EH (cell line): ENCODE measurements at places on chromosomes 1 and 21.
A peak's percentile ranks its signal among the peaks of the same experiment; 100 is the strongest.

GRCh38 chr1:151916726-151917370, 7.5 kb upstream of the THEM4 start:
- no peak for DNase-seq

- no peak for DNase-seq
Observed at GRCh38 chr1:246373828-246374569, 133.1 kb downstream of the SMYD3 start.

GRCh38 chr1:247551721-247552120, 2.8 kb downstream of the GCSAML start:
- peak; percentile 4 for DNase-seq

- DNase-seq = no peak
Observed at GRCh38 chr1:22835636-22836319, 125.1 kb downstream of the EPHB2 start.

- peak; percentile 39 for DNase-seq
Observed at GRCh38 chr1:57848406-57848805, 424.5 kb upstream of the DAB1 start.

- DNase-seq = peak; percentile 80
Observed at GRCh38 chr1:23799570-23800399, 769 bp downstream of the GALE start.

DNA sequence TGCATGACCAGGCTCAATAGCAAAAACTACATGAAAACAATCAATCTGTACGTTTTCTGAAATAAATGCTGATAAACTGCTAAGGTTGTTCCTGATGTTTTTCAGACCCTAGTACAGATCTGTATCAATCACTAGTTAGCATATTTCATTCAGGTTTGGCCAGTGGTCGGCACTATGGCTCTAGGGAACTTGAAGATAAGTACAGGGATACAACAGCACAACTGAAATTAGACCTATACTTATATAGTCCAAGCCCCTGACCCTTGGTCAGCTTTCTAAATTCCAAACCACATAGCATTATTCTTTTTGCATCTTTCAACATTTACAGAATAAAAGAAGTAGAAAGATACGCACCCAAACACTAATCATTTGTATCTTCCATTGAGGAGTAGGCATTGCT, 142.7 kb downstream of the PLPPR4 start:
- peak; percentile 15 for DNase-seq

DNA sequence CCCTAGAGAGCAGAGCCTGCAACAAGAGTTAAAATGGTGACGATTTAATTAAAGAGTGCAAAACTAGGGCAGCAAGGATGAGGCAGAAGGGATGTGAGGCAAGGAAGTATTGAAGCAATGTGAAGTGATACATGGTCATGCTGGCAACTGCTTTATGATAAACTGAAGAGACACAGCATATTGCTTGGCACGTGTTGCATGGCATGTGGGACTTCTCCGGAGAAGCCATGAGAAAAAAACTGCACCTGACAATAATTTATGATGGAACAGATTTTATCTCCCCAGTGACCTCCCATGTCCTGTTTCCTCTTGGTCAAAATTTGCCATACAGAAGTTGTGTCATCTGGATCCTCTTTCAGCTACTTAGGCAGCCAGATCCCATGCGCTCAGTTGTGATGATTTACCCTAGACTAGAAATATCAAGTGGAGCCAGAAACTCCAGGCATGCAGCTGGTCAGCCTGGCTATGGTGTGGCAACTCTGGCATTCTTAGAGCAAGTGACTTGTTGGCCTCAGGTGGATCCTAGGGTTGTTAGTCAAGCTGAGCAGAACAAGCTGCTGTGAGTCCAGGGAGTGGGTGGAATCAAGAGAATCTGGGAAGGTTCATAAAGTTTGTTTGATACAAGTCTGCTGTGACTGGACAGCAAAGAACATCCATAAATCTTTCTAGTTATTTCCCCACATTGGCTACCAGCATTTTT, 611.4 kb upstream of the USP24 start:
- peak; percentile 37 for DNase-seq

- no peak for DNase-seq
Observed at GRCh38 chr1:154744352-154745035, 125.6 kb downstream of the KCNN3 start.

GRCh38 chr1:76209238-76209637, 134.7 kb downstream of the ST6GALNAC3 start:
- DNase-seq = no peak

DNA sequence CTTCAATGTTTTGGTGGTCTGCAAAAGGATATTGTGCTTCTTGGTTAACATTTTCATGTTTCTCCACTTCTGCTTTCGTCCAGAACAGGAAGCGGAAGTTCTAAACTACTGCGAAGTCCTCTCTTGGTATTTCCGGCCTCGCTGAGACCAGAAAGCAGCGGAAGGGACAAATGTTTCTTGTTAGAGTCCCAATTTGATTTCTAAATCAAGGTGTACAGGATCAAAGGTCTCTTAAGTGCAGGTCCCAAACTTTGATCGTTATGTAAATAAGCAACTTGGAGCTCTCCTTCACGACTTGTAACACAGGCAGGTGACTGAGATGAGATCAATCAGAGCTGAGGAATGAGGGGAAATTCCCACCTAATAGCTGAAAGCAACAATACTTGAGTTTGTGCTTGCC, 40.1 kb upstream of the HMCN1 start:
- DNase-seq = peak; percentile 25

- no peak for DNase-seq
Observed at GRCh38 chr1:100810360-100810759, 84.3 kb downstream of the EXTL2 start.

- DNase-seq = no peak
Observed at GRCh38 chr21:16312321-16312720, 582.5 kb downstream of the USP25 start.

DNA sequence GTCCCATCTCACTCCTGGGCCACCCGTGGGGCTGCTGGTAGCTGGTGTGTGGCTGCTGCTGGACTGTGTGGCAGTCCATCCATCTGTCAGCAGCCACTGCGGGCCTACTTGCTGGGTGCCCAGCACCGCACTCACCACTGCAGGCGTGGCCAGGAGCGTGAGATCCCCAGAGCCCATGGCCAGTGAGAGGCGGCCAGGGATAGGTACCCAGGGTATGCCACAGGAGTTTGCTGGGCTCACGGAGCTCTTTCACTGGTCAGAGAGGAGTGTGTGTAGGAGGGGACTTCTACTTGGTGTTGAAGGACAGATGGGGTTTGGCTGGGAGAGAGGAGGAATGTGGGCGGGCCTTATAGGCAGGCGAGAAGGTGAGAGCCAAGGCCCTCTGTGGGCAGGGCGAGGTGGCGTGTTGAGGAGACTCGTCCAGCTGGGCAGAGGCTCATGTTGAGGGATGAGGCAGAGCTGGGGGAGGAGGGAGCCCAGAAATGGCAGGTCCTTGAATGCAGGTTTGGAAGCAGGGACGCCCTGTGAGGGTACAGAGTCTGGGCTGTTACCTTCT, 15.0 kb downstream of the QSOX1 start:
- no peak for DNase-seq

- no peak for DNase-seq
Observed at GRCh38 chr1:92975551-92976232, 14.4 kb upstream of the DIPK1A start.

- DNase-seq = peak; percentile 59
Observed at GRCh38 chr1:202144402-202145067, at the start of gene ARL8A. ARL8A (minus strand) TSS chr1:202144737; CDS start chr1:202144572, 165 bp downstream.

- peak; percentile 11 for DNase-seq
Observed at GRCh38 chr1:12406211-12407021, 176.6 kb downstream of the VPS13D start.

GRCh38 chr21:31316072-31316471, 28.0 kb downstream of the TIAM1 start:
- DNase-seq = no peak

DNA sequence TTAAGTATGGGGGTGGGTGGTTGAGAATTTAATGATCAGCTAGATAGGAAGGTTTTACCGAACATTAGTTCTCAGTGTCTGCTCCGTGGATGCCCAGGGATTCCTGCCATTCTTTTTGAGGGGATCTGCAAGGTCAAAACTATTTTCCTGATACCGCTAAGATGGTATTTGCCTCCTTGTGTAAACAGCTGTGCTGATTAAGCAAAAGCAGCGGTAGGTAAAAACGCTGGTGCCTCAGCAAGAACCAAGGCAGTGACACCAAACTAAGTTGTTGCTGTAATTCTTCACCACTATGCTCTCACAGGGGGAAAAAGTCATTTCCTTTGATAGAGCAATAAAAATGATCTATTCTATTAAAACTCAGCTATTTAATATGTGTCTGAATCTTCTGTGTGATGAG, 229.0 kb downstream of the FMN2 start:
- DNase-seq = no peak

DNA sequence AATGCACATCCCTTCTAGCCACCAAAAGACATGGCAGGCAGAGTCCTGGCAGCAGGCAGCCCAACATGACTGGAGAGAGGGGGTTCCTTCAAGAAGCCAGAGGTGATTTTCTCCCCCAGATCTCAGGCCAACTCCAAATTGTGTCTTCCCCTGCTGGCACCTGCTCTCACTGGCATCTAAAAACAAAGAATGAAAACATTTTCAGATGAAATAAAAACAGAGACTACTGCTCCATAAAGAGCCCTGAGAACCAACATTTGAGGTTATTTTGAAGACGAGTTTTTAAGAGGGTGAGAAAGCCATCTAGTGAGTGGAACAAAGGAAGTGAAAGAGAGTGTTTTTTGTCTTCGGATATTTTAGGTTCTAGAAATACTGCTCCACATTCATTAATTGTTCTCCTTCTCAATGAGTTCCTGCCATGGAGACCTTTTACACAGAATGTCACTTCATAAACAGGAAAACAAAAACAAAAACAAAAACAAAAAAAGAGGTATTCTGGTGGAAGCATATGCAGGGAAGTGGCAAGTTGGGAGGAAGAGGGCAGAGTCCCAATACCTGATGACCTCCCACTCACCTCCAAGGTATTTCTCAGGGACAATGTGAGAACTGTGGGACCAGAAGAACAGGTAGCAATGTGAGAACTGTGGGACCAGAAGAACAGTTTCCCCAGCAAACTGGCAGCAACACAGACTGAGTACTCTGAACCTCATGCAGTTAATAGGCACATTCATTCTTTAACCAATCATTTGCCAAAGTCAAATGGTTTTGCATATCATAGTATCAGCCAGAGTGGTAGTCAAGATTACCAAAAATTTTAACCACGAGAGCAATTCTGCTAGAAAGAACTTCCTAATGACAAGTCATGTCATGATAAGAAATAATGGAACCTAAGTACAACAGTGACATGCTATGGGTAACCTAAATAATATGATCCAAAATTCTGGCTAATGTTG, 50.0 kb downstream of the KIAA0319L start:
- no peak for DNase-seq

- peak; percentile 57 for DNase-seq
Observed at GRCh38 chr1:62175568-62176179, 19.0 kb upstream of the L1TD1 start.

DNA sequence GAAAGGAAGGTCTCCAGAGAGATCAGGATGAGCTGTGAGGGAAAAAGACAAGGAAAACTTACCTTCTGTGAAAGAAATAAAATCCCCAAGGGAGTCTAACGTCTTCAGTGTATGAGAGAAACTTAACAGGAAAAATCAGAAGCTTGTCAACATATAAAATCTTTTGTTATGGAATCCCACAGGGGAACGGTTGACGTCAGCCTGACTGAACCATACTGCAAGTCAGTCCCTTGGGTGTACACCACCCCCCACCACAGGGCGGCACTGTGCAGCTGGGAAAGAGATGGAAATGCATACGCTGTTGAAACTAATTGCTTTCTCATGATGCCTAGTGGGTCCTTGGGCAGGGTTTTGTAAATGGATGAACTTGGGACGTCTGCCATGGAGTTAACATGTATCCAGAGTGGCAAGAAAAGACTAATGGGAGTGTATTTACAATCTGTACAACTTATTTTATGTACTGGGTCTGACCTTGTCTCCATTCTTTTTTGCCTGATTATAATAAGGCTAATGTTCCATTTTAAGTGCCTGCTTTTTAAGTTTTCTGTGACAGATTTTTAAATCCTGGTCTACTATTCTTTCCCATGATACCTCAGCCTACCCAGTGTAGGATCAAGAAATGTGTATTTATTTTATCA, 22.7 kb downstream of the UTP25 start:
- DNase-seq = peak; percentile 71

DNA sequence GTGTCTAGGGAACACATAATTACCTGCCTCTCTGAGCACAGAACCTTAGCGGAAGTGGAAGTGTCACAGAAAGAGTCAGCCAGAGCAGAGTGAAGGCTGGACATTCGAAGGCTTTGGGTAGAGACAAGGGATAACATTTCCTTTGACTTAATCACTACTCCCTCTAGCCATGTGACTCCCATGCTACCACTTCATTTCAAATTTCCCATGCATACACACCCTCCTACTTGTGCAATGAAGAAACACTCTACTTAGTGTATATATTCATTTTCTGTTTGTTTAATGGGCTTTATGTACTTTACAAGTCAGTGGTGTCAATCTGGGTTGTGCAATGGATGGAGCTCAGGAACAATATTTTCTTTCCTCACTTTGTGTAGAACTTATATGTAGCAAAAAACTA, 6.9 kb downstream of the ANKRD35 start:
- DNase-seq = peak; percentile 41

GRCh38 chr1:188719735-188720134, 1757.9 kb downstream of the BRINP3 start:
- no peak for DNase-seq

- DNase-seq = no peak
Observed at GRCh38 chr1:107251839-107252238, 111.0 kb downstream of the NTNG1 start.

DNA sequence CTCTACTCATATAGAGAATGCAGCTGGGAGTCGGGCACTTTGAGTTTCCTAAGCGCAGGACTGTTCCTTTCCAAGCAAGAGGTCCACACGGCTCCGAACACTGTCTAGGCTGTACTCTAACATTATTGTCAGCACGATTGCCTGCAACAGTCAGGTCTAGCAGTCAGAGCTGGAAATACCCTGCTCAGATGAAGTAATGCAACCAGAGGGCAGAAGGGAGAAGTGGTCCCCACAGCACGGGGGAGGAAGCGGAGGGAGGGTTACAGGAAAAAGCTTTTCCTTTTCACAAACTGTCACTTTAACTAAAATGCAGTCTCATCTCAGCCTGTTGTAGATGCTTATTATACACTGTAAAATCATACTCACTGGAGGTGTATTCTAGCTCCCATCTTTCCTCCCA, 98.9 kb upstream of the SLC44A3 start:
- DNase-seq = no peak

- DNase-seq = peak; percentile 23
Observed at GRCh38 chr21:29697555-29698193, 242.1 kb downstream of the GRIK1 start.

GRCh38 chr1:39858315-39858714, 25.0 kb downstream of the TRIT1 start:
- DNase-seq = no peak
